ENCODE measurements at places on chromosomes 4 and X.

- no peak for DNase-seq
Measured at GRCh38 chr4:183248201-183248600, 71.9 kb downstream of the CLDN22 start.

- no peak for DNase-seq
Measured at GRCh38 chr4:47010912-47011446, 17.6 kb upstream of the GABRA4 start.

GRCh38 chr4:179855469-179855868 is 2387.7 kb upstream of the TENM3 start:
- no peak for DNase-seq

DNA sequence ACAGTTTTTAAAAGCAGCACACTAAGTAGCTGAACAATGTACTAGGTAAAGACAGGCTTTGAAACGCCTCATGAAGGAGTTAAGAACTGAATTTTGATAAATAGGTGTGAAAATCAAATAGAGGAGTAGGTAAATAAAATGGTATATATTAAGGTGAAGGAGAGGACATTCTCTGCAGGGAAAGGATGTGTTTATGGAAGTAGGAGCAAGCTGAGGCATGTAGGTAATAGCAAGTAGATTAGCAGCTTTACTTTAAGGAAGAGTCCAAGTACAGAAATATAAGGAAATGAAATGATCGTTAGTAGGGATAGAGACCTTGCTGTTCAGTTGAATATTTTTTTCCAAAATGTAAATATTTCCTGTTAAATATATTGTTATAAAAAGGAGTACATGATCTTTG is 12.5 kb downstream of the METAP1 start:
- no peak for DNase-seq

DNA sequence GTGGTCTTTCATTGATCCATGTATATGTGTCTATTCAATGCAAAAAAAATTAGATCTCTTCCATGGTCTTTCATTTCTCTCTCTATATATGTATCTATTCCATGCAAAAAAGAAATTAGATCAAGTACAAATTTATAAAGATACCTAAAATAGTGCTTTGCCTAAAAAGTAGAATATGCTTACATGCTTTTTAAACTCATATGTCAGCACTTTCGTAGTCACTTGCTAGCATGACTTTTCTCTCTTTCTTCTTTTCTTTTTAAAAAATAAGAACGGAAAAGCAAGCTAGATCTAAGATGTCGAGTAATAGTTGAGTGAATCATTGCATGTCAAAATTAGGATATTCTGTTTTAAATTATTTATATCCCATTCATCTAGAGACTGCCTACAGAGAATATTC is 50.9 kb downstream of the PKD2 start:
- DNase-seq, result no peak

- DNase-seq, result no peak
Measured at GRCh38 chr4:80229590-80229989, 32.3 kb downstream of the PRDM8 start.

- DNase-seq, result no peak
Measured at GRCh38 chr4:185958094-185958747, 110.7 kb upstream of the TLR3 start.

DNA sequence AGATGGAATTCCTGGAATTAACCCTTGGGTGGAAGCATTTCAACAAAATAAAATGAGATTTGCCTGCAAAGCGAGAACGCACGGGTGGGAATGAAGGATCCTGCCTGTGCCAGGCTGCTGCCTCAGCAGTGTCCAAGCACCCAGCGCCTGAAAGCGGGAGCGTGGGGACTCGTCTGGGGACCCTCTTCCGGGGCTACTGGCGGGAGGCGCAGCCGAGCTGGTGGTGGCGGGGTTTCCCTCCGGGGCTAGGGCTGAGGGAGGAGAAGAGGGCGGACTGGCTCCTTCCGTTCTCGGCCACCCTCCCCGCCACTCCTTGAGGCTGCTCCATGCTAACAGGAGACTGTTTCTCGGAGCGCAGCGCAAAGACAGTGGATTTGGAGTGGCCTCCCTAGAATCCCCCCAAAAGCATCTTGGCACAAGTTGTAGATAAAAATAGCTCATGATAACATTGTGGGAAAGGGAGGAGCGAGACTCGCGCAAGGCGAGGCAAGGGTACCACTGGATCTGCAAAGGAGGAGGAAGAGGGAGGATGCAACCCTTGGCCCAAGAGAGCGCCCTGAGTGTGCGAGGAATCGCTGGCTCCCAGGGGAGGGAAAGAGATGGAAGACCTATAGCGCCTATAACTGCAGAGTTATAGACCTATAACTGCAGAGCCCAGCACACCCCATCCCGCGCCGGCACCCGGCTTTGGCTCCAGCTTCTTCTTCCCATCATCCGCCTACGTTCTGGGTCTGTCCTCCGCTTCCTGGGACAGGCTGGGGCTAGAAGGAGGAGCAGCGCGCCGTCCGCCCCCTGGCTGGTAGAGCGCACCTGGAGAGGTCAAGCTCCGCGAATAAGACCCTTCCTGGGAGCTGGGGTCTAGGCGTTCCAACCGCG is 1.3 kb downstream of the HS3ST1 start:
- no peak for DNase-seq

- no peak for DNase-seq
Measured at GRCh38 chr4:6115746-6116586, 84.4 kb downstream of the JAKMIP1 start.

DNA sequence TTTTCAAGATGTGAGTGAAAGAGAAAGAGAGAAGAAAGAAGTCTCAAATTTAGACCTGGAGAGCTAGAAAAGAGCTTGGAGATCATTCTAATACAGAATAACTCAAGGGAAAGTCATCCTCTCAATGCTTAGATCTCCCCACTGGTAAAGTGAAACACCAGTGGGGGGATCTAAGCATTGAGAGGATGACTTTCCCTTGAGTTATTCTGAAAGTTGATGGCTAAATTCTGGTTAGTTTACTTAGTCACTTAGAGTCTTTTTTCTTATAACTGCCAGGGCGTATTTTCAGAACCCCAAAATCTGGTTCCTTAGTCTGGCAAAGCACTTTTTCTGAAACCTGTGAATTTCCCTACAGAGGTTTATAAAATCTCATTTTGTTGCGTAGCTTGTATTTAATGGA is 198.6 kb downstream of the ARHGAP24 start:
- DNase-seq, result no peak

DNA sequence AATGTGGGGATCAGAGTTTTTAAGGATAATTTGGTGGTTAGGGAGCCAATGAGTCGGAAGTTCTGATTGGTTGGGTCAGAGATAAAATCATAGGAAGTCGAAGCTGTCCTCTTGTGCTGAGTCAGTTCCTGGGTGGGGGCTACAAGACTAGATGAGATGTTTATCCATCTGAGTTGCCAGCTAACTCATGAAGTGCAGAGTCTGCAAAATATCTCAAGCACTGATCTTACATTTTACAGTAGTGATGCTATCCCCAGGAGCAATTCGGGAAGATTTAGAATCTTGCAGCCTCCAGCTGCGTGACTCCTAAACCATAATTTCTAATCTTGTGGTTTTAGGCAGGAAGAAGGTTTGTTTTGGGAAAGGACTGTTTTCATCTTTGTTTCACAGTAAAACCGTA is 565.8 kb upstream of the SPANXN1 start:
- DNase-seq, result no peak

- DNase-seq, result no peak
Measured at GRCh38 chrX:80766916-80767315, 42.8 kb downstream of the BRWD3 start.

DNA sequence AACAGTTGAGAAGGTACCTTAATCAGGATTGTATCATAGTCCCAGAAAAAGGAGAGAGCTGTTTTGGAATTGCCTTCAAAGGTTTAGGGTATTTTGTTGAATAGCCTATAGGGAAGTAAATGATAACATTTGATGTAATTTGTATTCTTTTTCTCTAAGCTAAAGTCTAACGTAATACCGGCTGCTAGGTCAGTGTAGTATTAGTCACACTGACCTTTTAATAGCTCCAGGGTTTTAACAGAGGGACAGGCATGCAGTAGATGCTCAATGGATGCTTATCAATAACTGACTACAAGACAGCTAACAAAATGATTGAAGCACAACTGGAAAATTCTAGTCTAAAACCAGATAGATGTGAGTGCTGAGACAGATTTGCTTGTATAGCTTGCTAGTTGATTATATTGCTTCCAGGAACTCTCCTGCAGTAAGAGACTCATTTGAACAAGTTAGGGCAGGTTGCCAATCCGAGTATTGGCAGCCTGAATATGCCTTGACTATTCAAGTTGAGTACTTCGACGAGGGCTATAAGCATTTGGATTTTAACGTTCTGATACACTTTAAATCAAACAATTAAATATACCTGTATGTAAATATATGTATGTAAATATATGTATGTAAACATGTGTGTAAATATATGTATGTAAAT is 16.5 kb upstream of the PNPLA4 start:
- no peak for DNase-seq

- DNase-seq, result no peak
Measured at GRCh38 chrX:39688576-39689375, 409.0 kb downstream of the BCOR start.

- no peak for DNase-seq
Measured at GRCh38 chr4:54976031-54976430, 149.4 kb downstream of the KDR start.

- no peak for DNase-seq
Measured at GRCh38 chr4:185880571-185880970, 68.6 kb upstream of the SORBS2 start.

- no peak for DNase-seq
Measured at GRCh38 chr4:164461901-164462300, 292.0 kb upstream of the SMIM31 start.

DNA sequence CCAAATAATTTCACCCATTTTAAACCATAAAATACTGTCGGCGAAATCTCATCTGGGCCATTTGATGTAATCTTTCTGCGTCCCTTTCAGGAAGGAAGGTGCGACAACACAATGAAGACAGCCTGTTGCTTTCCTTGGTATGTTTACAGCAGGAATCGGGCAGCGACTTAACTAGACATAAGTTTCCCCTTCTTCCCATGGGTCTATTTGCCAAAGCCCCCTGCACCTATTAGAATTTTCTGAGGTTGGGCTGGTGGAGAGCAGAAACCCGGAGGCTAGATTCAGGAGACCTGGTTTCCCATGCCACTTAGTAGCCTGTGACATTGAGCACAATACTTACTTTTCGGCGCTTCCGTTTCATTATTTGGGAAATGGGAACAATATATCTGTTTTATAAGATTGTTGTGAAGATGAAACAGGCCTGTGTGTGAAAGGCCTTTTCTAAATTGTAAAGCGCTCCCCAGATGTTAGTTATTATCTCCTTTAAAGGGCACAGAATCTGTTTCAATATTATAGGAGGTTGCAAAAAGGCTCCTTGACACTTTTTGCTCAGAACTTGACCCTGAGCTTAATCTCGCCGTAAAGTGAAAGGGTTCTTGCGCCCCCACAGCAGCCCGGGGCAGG is 552 bp upstream of the AFF1 start:
- DNase-seq, result no peak

- DNase-seq, result no peak
Measured at GRCh38 chrX:137567682-137568232, 1.8 kb downstream of the ZIC3 start.

DNA sequence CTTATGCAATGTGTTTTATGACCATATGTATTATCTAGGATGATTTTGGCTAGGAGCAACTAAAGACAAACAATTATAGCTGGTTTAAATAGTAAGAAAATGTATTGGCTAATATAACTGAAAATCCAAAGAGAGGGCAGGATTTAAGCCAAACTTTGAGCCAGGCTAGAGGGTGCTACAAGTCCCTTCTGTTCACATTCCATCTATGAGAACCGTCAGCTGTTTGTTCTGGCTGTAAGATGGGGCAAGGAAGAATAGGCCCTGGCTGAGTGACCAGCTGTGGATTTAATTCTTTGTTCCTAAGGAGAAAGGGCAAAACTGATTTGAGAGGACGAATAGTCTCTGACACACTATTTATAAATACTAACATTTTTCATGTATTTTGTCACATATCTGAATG is 79.2 kb upstream of the UGT8 start:
- DNase-seq, result no peak

GRCh38 chr4:41256131-41256739 is 493 bp upstream of the UCHL1 start:
- DNase-seq, result no peak

DNA sequence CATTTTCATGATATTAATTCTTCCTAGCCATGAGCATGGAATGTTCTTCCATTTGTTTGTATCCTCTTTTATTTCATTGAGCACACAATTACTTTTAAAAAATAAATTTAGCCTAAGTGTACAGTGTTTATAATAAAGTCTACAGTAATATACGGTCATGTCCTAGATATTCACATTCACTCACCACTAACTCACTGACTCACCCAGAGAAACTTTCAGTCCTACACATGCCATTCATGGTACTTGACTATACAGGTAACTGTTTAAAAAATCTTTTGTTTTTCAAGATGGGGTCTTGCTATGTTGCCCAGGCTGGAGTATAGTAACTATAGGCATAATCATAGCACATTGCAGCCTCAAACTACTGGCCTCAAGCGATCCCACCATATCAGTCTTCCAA is 348.1 kb downstream of the RAPGEF2 start:
- DNase-seq, result no peak

DNA sequence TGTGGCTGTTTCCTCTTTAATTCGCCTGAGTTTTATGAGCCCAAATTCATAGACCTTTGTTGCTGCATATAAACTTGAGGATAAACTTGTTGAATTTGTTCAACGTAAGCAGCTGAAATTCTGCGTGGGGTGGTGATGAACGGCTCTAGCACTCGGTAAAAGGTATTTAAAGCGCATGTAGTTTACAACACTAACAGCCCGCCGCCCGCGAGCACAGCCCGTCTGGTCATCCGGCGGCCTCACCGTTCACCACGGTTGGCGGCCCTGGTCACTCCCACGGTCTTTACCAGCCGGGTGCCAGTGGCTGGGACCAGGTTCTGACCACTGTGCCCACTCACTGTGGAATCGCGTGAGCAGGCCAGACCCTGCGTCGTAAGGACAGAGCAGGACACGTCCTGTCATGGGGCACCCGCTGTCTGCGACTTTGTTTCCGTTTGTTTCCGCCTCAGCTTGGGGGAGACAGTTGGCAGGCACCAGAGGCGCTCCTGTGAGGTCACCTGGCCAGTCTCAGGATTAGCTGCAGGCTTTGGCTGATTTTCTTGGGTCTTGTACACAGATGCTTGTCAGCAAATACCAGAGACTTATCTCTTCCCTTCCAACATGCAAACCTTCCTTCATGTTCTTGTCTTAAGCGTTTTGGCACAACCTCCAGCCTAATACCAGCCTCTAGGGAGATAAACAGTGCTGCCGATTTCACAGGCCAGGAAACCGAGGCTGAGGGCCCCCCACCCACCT is 36.8 kb upstream of the SPON2 start:
- DNase-seq, result no peak

- no peak for DNase-seq
Measured at GRCh38 chr4:15427701-15428100, at the start of gene C1QTNF7. Gene C1QTNF7 (plus strand): TSS chr4:15428033. CDS start chr4:15435744, 7,711 bp downstream.

- no peak for DNase-seq
Measured at GRCh38 chr4:60611762-60612496, 588.2 kb upstream of the ADGRL3 start.

GRCh38 chrX:96684339-96685209 is at the start of gene DIAPH2:
Gene DIAPH2 (plus strand): TSS chrX:96684842.
- DNase-seq, result peak; percentile 20

GRCh38 chr4:108036213-108036612 is 46.5 kb downstream of the HADH start:
- DNase-seq, result peak; percentile 21

- DNase-seq, result no peak
Measured at GRCh38 chrX:67784712-67785111, 240.9 kb downstream of the AR start.

Measured in stimulated activated CD4-positive, alpha-beta T cell treated with anti-CD3 and anti-CD28 coated beads, TNF-alpha, amount 100 ng/mL, for 4 hours (primary cell).